ENCODE measurements at places on chromosomes 6 and 20. TPM values are rescaled to one million over a fixed set of nuclear protein-coding genes. Genes with fewer than 3 reads are reported as not detected.

DNA sequence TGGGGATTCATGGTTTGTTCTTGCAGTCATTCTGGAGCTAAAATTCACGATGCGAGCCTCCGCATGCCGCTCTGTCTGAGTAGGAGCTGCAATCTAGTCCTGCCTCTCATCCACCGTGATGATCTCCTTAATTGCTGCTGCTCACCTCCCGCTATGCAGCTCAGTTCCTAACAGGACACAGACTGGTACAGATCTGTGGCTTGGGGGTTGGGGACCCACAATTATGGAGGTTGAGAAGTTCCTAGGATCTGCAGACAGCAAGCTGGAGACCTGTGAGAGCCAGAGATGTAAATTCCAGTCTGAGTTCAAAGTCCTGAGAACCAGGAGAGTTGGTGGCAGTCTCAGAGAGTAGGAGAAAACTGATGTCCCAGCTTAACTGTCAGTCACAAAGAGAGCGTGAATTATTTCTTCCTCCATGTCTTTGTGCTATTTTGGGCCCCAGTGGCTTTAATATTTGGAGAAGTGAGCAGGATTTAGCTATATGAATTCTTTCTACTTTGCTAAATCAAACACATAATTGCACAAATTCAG lies 378.7 kb upstream of the MAN1A1 start:
- DNase-seq: no peak
- no peaks in the 10 kb centered on the region for H3K27me3 ChIP-seq
- no peak overlapping the region for H3K4me3 ChIP-seq

DNA sequence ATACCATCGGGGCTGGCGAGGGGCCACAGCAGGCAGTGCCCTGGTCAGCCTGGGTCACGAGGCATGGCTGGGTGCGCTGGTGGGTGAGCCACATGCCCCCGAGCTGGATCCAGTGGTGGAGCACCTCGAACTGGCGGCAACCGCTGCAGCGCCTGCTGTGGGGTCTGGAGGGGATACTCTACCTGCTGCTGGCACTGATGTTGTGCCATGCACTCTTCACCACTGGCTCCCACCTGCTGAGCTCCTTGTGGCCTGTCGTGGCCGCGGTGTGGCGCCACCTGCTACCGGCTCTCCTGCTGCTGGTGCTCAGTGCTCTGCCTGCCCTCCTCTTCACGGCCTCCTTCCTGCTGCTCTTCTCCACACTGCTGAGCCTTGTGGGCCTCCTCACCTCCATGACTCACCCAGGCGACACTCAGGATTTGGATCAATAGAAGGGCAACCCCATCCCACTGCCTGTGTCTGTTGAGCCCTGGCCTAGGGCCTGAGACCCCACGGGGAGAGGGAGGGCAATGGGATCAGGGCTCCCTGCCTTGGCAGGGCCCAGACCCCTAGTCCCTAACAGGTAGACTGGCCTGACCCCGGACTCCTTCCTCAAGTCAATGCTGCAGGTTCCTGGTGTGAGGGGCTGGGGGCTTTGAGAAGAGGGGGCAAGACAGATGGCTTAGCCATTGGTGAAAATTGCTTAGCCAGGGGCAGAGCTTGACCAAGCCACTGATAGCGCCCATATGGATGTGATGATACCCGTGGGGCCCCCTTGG lies 598 bp downstream of the TMEM239 start:
- no peaks in the 10 kb centered on the region for H3K36me3 ChIP-seq
- no peak overlapping the region for H3K27ac ChIP-seq
- no peaks in the 10 kb centered on the region for H3K27me3 ChIP-seq

DNA sequence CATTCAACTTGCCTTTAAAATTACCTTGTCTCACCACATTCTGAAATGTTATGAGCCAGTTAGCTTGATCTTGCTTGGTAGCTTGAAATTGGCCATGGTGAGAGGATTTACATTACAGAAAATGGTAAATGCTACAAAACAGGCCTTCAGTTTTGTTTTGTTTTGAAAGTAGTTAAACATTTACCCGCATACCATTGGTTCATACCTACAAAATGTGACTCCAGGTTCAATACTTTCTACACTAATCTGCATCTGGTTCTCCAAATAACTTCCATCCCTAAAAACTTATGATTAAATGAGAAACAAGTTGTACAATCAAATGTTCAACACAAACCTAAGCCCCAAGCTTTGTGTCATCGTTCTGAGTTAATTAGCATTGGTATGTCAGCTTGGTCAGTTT lies 30.5 kb upstream of the MYBL2 start:
- no peak overlapping the region for H3K27ac ChIP-seq
- no peak for DNase-seq
- H3K4me3 ChIP-seq: no peak overlapping the region
- H3K36me3 ChIP-seq: peaks cover 23% of the 10 kb centered on the region
- H3K27me3 ChIP-seq: no peaks in the 10 kb centered on the region
- H3K4me1 ChIP-seq: no peaks in the 10 kb centered on the region

DNA sequence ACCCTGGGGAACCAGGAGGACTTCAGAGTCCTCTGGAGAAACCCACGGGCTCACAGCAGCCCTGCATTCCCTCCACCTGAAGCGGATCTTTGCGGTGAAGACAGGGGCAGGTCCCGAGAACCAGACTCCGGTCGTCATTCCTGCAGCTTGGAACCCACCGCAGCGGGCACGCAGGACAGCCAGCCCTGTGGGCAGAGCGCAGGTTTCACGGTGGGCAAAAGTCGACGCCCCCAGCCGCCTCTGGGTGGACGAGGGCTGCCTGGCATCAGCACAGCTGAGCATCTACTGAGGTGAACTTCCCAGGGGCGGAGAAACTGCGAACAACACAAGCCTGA lies 118.3 kb downstream of the PSMB1 start:
- H3K27ac ChIP-seq: no peak overlapping the region
- H3K4me1 ChIP-seq: peaks cover 20% of the 10 kb centered on the region
- no peak overlapping the region for H3K4me3 ChIP-seq
- DNase-seq: no peak
- H3K36me3 ChIP-seq: no peaks in the 10 kb centered on the region

Gene TP53TG5
- total RNA-seq: not detected

- no peak overlapping the region for H3K4me3 ChIP-seq
- 0 out of 2 replicates have a peak, but pooled peaks cover 1% of the 10 kb centered on the region for H3K36me3 ChIP-seq
- no peaks in the 10 kb centered on the region for H3K27me3 ChIP-seq
- no peak overlapping the region for H3K27ac ChIP-seq
- peaks cover 4% of the 10 kb centered on the region for H3K4me1 ChIP-seq
Observed at GRCh38 chr20:10469599-10469998, 34.5 kb downstream of the SLX4IP start.

Gene SIM1
- total RNA-seq: not detected

DNA sequence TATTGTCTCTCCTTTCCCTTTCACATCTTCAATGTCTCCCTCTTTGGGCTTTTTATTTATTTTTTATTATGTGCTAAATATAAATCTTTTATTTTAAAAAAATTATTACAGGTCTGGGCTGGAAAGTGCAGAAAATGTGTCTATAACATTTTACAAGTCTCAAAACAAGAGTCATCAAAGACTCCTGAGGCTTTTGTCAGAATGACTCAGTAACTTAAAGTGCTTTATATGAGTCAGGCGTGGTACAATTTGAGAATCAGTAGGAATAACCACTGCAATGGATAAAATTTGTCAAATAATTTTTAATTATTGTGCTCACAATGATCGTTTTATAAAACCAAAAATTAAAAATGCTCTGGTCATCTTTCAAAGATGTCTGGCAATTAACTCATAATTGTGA lies 193.9 kb downstream of the MMUT start:
- no peaks in the 10 kb centered on the region for H3K4me1 ChIP-seq
- no peak overlapping the region for H3K27ac ChIP-seq
- H3K4me3 ChIP-seq: no peak overlapping the region
- H3K27me3 ChIP-seq: no peaks in the 10 kb centered on the region
- DNase-seq: peak; percentile 2
- no peaks in the 10 kb centered on the region for H3K36me3 ChIP-seq

- no peak overlapping the region for H3K27ac ChIP-seq
- no peaks in the 10 kb centered on the region for H3K36me3 ChIP-seq
- H3K27me3 ChIP-seq: peaks cover 54% of the 10 kb centered on the region
Observed at GRCh38 chr20:34190679-34191090, 50.5 kb upstream of the ASIP start.

DNA sequence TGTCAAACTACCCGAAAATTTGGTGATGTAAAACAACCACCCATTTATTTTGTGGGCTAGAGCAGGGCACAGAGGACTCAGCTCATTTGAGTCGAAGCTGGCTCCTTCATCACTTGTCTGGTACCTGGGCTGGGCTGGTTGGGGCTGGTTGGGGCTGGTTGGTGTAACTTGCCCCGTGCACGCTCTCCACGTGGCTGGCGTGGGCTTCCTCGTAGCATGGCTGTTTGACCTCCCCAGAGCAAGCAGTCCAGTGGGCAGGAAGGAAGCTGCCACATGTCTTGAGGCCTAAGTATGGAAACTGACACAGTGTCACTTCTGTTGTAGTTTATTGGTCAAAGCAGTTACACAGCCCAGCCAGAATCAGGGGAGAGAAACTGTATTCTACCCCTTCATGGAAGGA lies 27.1 kb downstream of the BCAS4 start:
- peaks cover 22% of the 10 kb centered on the region for H3K4me1 ChIP-seq
- H3K4me3 ChIP-seq: no peak overlapping the region
- no peak for DNase-seq
- no peak overlapping the region for H3K27ac ChIP-seq
- H3K27me3 ChIP-seq: no peaks in the 10 kb centered on the region

DNA sequence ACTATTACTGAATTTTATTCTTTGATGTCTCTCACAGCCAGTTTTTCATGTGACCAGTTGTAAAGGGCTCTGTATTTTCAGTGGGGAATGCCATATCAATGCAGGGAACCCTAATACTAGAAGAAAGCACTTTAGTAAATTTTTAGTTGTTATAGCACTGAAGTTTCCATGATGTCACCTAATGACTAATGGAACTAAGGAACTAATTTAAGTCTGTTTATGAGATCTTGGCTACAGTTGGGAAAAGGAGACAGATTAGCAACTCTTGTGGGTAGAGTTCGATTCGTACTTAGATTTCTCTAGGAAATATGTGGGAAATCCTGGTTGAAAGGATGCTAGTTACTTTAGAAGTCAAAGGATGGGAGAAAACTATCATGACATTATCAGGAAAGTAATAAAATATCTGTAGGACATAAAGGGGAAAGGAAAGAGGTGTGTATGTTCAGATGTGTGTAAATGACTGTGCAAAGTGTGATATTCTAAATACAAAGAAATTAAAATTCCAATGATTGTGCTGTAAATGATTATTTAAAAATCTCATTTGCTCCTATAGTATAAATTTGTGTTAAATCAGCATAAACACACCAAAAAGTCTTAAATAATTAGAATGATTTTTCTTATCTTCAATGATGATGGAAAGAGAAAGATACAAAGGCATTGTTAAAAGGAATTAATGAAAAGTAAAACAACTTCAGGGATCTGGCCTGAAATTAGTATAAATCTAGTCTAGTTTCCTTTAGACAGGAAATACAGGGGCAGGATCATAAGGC lies 103.4 kb downstream of the LRRC1 start:
- no peaks in the 10 kb centered on the region for H3K27me3 ChIP-seq
- no peak overlapping the region for H3K4me3 ChIP-seq
- H3K4me1 ChIP-seq: peaks cover 7% of the 10 kb centered on the region
- H3K27ac ChIP-seq: no peak overlapping the region
- peaks cover 7% of the 10 kb centered on the region for H3K36me3 ChIP-seq

GRCh38 chr6:56091159-56091869 lies 156.1 kb downstream of the COL21A1 start:
- H3K27me3 ChIP-seq: no peaks in the 10 kb centered on the region
- peak; percentile 85 for DNase-seq
- no peak overlapping the region for H3K4me3 ChIP-seq

- no peak for DNase-seq
- H3K4me1 ChIP-seq: no peaks in the 10 kb centered on the region
- no peaks in the 10 kb centered on the region for H3K36me3 ChIP-seq
- no peak overlapping the region for H3K4me3 ChIP-seq
- no peak overlapping the region for H3K27ac ChIP-seq
Observed at GRCh38 chr6:21132856-21133838, 460.4 kb upstream of the SOX4 start.

DNA sequence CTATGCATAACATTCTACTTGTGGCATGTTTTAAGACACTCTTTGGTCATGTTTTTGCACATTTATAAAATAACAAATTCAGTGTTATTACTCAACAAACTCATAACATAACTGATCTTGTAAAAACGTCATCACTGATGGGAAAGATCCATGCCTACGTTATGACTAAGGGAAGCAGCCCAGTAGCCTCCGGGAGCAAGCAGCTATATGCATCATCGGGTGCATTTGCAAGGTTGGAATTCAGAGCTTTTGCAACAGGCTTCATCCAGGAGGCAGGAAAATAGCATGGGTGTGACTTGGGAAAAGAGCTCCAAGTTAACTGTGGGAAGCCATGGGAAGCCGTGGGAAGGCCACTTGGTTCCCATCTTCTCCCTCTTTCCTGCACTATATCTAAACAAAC lies 271.6 kb upstream of the SGK1 start:
- peaks cover 10% of the 10 kb centered on the region for H3K4me1 ChIP-seq
- H3K27ac ChIP-seq: peak overlapping the region; percentile 93
- no peaks in the 10 kb centered on the region for H3K36me3 ChIP-seq
- no peaks in the 10 kb centered on the region for H3K27me3 ChIP-seq

DNA sequence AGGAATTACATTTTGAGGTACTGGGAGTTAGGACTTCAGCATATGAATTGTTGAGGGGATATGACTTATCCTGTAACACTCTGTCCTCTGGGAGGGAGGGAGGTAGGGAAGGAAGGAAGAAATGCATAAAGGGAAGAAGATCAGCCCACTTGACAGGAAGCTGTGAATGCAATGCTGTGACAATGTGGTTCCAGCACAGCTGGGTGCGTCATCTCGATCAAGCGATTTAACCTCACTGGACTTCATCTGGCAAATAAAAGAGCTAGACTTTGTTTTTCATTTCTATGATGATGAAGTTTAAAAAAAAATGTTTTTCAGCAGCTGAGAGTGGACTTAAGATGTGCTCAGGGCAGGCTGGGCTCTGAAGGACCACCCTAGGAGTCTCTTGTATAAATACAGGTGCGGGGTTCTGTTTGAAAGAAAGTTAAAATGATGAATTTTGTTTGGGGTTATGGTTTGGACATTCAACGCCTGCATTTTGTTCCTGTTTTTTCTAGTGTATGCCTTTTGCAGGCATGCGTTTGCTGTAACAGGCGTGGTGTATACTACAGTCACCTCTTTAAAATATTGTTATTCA lies 178.1 kb downstream of the RIMS1 start:
- no peak overlapping the region for H3K27ac ChIP-seq
- H3K36me3 ChIP-seq: no peaks in the 10 kb centered on the region
- peaks cover 10% of the 10 kb centered on the region for H3K27me3 ChIP-seq
- H3K4me1 ChIP-seq: no peaks in the 10 kb centered on the region

DNA sequence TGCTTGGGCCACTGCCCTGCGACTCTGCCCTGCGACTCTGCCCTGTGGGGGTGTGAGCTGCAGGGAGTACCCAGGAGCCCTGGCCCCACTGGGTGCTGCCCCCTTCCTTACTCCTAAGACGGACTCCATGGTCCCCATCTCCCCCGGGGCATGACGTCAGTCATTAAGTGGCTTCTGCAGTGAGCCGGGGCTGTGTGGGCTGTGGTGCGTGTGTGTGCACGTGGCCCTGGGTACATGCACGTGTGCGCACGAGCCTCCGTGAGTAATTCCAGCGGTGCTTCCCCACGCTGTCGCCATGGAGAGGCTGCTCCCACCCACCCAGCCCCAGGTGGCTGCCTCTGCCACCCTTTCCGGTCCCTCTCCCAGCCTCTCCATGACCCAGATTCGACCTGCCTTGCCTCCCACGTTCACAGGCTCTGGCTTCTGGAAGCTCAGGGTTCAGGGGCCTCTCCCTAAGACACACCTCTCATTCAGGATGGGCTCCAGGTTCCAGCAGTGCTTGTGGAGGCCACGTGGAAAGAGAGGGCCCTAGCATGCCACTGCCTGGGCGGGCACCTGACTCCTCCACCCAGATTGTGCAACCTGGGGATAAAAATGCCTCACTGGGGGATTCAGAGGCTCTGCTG lies 88.3 kb downstream of the DLGAP4 start:
- H3K4me3 ChIP-seq: no peak overlapping the region
- no peaks in the 10 kb centered on the region for H3K36me3 ChIP-seq
- DNase-seq: no peak
- no peaks in the 10 kb centered on the region for H3K4me1 ChIP-seq
